ENCODE measurements at places on chromosomes 5 and 9.

DNA sequence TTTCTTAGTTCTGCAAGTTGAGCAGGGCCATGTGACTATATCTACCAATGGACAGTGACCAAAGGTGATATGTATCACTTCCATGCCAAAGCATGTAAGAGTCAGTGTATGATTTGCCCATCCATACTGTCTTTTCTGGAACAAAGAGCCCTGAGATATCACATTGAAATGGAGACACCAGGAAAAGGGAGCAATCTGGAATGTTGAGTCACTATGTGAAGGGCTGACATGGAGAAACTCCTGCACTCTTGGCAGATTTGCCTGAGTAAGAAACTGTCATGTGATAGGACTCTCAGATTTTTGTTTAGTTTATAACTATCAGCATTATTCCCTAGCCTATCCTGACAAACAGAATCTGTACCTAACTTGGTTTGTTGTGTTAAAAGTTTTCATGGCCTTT lies 29.8 kb upstream of the TMEM161B start:
- DNase-seq, result no peak

DNA sequence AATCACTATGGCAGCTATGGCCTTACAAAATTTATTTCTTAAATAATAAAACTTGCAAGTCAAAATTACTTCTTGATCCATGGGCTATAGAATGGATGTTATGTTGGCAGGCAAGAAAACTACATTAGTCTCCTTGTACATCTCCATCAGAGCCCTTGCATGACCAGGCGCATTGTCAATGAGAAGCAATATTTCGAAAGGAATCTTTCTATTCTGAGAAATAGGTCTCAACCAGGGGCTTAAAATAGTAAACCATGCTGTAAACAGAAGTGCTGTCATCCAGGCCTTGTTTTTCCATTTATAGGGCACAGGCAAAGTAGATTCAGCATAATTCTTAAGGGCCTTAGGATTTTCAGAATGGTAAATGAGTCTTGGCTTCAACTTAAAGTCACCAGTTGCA lies 220.1 kb downstream of the SREK1 start:
- DNase-seq, result no peak

DNA sequence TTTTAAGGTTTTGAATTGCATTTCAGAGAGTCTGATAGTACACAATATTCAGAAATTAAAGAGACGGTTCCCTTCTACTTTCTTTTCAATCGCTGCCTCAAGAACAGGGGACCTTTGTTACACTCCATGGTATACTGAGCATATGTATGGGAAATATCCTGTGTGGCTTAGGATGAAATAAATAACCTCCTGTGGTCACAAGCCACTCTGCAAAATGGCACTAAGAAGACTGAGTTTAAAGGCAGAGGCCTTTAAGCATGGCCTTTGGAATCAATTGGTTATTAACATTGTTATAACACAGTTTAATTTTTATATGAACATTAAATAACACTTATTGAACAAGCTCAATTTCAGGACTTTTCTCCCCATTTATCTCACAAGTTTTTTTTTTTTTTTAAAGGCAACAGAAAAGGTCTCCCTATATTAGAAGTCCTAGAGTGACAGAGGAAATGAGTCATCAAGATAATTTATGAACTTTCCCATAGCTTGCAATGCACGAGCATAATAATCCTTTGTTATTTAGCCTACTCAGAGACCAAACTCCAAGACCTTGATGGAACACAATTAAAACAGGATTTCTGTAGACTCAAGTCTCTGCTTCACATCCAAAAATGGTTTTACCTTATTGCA lies 341.9 kb downstream of the TMEM167A start:
- DNase-seq, result no peak

GRCh38 chr5:91534332-91534731 lies 151.2 kb upstream of the ARRDC3 start:
- no peak for DNase-seq

DNA sequence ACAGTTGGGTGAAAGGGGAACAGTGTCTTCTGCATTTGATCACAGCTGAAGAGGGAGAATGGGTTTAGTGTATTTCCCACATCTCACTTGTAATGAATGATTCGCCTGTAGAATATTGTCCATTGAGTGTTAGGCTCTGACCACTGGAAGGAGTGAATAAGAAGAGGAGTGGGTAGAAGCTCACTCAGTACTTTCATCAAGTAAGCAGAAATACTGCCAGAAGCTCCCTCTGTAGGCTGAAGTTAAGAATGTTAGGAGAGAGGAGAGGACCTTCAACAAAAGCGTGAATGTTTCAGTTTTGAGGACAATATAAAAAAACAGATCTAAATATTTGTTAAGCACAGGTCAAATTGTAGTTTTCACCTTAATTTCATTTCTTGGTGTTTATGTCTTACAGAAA lies 27.5 kb downstream of the FSD1L start:
- DNase-seq, result no peak

GRCh38 chr5:1231354-1231905 lies 6.2 kb downstream of the SLC6A18 start:
- no peak for DNase-seq

DNA sequence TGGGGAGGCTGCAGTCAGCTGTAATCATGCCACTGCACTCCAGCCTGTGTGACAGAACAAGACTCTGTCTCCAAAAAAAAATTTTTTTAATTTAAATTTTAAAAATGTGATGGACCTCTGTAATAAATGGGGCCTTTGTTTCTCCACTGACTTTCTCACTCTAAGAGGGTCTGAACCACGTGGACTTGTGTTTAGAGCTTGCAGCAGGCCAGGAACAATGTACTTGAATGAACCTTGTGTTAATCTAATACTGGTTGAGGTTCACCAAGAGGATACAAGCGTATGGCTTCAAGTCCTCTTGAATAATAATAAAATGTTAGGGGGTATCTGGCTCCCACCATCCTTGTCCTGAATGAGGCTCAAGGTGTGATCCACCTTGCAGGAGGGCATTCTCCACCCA lies 14.4 kb upstream of the SLC2A8 start:
- DNase-seq, result no peak

Measured in stimulated activated CD4-positive, alpha-beta T cell treated with anti-CD3 and anti-CD28 coated beads, Interleukin-1b, Interleukin-23, amount 100 ng/mL, for 1 hour (primary cell).